ENCODE measurements at places on chromosomes 2 and 18.

GRCh38 chr2:151280271-151280670 lies 9.2 kb downstream of the NMI start:
- no peak for DNase-seq

- peak; percentile 52 for DNase-seq
Observed at GRCh38 chr2:234691214-234691575, 194.3 kb upstream of the ARL4C start.

DNA sequence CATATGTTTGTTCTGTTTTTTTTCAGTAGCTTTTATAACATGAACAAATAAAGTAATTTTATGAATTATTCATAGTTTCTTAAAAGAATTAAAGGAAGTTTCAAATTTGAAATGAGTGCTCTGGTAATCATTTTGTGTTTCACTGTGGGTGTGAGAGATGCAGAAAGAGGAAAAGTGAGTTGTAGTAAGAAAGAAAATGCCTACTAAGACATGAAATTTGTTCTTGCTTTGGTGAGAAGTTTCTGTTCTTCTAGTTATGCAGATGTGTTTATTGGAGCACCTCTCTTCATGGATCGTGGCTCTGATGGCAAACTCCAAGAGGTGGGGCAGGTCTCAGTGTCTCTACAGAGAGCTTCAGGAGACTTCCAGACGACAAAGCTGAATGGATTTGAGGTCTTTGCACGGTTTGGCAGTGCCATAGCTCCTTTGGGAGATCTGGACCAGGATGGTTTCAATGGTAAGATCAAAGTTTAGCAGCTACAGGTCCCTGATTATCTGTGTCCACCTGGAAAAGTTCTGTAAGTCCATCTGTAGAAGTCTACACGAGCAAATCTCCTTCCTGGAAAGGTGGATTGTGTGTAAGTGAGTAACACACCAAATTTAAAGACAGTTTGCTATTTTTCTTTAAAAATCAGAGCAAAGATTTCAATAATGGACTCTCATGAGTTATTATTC lies 51.4 kb downstream of the ITGAV start:
- DNase-seq, result no peak

- DNase-seq, result no peak
Observed at GRCh38 chr2:17228461-17228860, 289.8 kb downstream of the RAD51AP2 start.

GRCh38 chr2:202102425-202103000 lies 29.5 kb downstream of the KIAA2012 start:
- no peak for DNase-seq

- DNase-seq, result no peak
Observed at GRCh38 chr18:63138436-63139340, 180.9 kb downstream of the BCL2 start.

DNA sequence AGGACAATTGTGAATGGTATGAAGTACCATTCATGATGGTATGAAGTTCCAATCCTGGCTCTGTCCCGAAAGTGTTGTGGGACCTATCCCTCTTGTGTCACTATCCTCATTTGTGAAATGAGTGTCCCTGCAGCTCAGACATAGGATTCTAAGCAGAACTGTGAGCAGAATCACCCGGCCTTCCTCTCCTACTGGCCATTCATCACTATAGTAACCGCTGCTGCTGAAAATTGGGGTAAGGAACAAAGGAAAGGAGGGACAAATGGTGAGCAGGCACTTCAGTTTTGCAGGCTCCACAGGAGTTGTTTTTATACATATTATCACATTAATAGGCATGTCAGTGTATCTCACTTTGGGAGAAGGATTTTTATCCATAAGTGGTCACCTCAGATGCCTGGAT lies 27.4 kb downstream of the SMYD1 start:
- DNase-seq, result no peak

DNA sequence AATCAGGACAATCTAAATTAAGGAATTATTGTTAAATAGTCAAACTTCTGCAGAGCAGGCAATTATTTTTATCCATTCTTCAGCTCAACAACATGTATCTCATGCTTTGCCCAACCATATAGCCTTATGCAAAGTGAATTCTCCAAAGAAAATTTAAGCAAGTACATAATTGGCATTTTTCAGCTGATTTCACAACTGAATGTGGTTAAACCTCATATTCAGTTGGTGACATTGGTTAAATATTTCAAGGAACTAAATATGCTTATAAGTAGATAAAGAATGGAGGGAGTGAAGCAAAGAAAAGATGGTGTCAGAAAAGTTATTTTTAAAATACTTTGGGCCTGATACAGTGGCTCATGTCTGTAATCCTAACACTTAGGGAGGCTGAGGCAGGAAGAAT lies 816.2 kb downstream of the NRXN1 start:
- no peak for DNase-seq

GRCh38 chr2:60554074-60554645 lies 706 bp upstream of the BCL11A start:
- DNase-seq, result no peak

DNA sequence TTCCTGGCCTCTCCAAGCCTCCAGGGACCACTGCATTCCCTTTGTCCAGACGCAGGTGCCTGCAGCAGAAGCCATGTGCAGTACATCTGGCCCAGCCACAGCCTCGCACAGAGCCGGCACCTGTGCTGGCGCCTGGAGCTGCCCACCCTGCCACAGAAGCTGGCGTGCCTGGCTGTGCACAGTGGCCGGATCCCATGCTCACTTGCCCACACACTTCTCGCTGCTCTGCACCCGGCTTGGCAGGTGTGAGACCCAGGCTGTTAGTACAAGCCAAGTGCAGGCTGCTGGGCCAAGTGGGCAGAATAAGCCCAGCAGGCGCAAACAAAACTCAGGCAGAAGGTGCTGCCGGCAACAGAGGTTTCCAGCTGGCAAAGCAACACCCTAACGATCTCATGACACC lies 124.5 kb upstream of the CCDC150 start:
- peak; percentile 73 for DNase-seq

GRCh38 chr18:53025247-53025646 lies 685.2 kb downstream of the DCC start:
- no peak for DNase-seq

- DNase-seq, result no peak
Observed at GRCh38 chr2:78535395-78535794, 490.1 kb upstream of the REG3G start.

- peak; percentile 43 for DNase-seq
Observed at GRCh38 chr2:174486563-174487107, at the start of gene GPR155. GPR155 (minus strand) TSS chr2:174487029; CDS start chr2:174481956, 5,073 bp downstream.

DNA sequence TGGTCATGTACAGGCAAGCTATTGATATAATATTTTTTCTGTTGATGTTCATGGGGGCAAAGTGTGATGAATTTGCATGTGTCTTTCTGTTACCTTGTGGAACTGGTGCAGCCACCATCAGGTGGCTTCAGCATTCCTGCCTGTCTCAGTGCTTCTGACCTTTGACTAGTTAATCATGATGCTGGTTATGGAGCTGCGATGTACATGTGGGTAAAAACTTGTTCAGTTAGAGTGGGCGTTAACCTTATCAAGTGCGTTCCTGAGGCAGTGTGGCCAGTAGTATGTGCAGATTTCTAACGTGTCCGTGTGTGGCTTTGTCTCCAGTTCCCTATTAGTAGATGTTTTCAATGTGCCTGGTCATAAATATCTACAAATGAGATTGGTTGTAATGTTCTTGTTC lies 127.4 kb upstream of the ZSWIM2 start:
- no peak for DNase-seq

DNA sequence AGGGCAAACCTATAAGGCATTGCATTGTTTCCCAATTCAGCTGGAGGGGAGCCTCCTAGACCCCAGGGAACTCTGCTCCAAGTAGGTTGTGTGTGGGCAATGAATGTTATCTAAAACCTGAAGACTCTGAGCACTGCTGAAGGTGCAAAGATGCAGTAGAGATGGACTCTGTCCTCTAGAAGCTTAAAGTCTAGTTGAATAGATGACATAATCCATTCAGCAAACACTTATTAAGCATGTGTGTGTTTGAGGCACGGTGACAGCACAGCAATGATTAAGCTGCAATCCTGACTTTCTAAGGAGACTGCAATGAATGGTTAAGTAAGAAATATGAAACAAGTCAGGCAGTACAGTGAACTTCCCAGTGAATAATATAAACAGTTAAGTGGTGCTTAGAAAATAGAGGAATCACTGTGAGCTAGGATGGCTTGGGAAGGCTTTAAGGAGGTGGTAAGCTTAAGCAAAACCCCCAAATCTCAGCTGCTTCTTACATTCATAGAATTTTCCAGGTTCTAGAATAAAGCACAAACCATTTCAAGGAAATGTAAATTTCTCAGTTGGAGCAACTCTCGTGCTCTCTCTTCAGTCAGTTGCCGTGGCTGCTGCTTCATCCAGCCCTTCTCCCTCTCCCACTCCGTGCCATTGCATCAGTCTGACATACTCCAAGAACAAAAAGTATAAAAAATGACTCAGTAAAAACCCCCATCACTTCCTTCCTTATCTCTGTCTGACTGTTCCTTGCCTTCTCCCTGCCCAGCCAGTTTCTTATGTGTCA lies 19.1 kb downstream of the MXD1 start:
- DNase-seq, result no peak

GRCh38 chr2:98772536-98772935 lies 41.6 kb upstream of the MGAT4A start:
- DNase-seq, result no peak

- DNase-seq, result no peak
Observed at GRCh38 chr2:187429989-187430388, 18.1 kb downstream of the CALCRL start.

DNA sequence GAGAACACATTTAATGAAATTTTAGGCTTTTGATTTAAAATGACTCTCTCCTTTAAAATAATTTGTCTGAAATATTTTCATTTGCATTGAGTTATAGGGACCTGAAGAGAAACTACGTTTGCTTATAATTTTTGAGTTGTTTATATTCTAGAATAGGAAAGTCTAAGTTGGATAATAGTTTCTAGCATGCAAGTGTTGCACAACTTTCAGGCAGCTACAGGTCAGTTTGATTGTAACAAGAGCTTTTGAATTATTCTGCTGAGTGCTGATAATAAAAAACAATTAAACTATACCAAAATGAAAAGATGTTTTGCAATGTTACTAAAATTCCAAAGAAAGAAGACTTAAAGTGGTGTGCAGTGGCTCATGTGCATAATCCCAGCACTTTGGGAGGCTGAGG lies 71.0 kb downstream of the PDE1A start:
- DNase-seq, result no peak

DNA sequence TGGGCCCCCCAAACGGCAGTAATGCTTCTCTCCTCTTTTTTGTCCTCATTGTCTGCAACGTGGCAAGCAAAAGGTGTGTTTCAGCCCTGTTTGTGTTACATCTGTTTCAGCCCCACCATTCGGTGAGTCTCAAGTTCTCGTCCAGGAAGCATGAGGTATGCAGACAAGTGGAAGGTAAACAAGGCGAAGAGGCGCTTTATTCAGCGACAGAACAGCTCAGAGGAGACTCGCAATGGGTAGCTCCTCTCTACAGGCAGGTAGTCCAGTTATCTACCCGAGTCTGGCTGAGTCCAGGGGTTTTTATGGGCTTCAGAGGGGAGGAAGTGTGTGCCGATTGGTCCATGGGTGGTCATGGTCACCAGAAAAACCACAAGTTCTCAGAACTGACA lies 733.4 kb upstream of the CDH7 start:
- DNase-seq, result no peak

- DNase-seq, result no peak
Observed at GRCh38 chr2:3633089-3633981, 24.7 kb upstream of the ALLC start.

- peak; percentile 85 for DNase-seq
Observed at GRCh38 chr2:122023059-122023864, 267.8 kb downstream of the TSN start.

GRCh38 chr2:46519265-46519664 lies 39.9 kb downstream of the TMEM247 start:
- peak; percentile 71 for DNase-seq

GRCh38 chr18:59610546-59611140 lies 86.6 kb downstream of the CCBE1 start:
- DNase-seq, result no peak

DNA sequence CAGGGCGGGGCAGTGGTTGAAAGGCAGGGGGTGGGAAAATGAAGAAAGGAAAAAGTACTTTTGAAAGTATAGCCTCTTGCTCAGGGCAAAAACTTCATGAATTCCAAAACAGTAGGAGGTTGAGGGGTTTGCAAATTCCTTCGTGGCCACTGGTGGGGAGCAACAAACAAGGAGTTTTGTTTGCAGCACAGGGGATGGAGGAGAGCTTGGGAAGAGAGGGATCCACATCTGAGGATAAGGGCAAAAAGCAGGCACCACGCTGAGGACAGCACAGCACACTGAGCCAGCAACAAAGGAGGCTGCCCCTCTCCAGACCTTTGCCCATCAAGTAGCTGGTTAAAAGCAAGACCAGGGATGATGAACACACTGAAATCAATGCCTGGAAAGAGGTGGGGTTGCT lies 148.9 kb downstream of the TCF4 start:
- no peak for DNase-seq

DNA sequence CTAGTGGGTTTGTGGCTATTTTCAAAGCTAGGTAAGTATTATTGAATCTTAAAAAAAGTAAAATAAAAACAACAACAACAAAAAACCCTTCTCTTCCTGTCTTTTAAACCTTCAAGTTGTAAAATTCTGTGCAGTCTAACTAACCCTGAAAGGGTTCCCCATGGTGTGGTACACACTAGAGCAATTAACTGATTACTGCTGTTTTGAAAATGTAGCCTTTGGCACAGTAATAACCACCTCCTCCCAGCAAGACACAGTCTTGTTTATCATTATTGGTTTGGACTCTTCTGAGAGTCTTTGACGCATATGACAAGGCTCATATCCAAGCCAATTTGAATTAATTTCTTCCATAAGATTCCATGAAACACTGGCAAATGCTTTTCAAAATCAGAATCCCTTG lies 2184.6 kb upstream of the PIK3C3 start:
- no peak for DNase-seq

- no peak for DNase-seq
Observed at GRCh38 chr18:75140296-75140695, 68.6 kb downstream of the PTGR3 start.

GRCh38 chr2:223102040-223102400 lies 50.0 kb downstream of the KCNE4 start:
- DNase-seq, result no peak

GRCh38 chr2:42658306-42658705 lies 89.9 kb downstream of the MTA3 start:
- DNase-seq, result no peak

DNA sequence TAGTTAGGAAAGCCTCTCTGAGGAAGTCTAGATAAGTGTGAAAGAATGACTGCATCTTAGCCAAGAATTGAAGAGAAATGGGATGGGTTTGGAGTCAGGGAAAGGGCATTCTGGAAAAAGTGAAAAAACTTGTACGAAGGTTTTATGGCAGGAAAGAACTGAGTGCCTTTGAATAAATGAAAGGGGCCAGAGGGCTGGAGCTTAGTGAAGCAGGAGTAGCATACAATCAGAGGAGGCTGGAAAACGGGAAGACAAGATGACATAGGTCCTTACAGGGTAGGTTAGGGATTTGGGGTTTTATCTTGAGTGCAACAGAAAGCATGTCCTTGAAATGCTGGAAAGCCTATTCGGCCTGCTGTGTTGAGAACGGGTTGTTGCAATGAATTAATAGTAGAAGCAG lies 152.6 kb upstream of the RND3 start:
- DNase-seq, result no peak

GRCh38 chr2:154198866-154199265 lies 327.1 kb downstream of the GALNT13 start:
- no peak for DNase-seq

- no peak for DNase-seq
Observed at GRCh38 chr2:74414441-74414840, 7.0 kb downstream of the C2orf81 start.

- no peak for DNase-seq
Observed at GRCh38 chr2:197209246-197209645, 101.3 kb downstream of the ANKRD44 start.

GRCh38 chr2:119202610-119203310 lies 20.9 kb upstream of the STEAP3 start:
- no peak for DNase-seq
